ENCODE measurements at places on chromosomes 16 and 17.

GRCh38 chr16:29743475-29743826, 2.3 kb downstream of the C16orf54 start:
- DNase-seq, result no peak

DNA sequence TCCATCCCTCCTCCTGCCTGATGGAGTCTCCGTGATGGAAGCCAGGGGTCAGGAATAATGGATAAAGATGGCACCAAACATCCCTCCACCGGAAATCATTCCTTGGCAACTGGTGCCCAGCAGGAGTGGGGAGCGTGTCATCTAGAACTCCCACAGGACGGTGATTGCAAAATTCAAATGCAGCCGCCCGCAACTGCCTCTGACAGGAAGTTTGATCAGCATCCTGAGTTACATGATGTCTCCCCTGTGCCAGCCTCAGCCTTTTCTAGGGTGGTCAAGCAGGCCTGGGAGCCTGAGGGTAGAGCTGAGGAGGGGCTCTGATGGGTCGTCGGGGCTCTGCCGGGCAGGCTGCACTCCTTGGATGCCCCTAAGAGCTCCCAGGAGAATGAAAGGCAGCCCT, 52.8 kb downstream of the GSG1L start:
- no peak for DNase-seq

DNA sequence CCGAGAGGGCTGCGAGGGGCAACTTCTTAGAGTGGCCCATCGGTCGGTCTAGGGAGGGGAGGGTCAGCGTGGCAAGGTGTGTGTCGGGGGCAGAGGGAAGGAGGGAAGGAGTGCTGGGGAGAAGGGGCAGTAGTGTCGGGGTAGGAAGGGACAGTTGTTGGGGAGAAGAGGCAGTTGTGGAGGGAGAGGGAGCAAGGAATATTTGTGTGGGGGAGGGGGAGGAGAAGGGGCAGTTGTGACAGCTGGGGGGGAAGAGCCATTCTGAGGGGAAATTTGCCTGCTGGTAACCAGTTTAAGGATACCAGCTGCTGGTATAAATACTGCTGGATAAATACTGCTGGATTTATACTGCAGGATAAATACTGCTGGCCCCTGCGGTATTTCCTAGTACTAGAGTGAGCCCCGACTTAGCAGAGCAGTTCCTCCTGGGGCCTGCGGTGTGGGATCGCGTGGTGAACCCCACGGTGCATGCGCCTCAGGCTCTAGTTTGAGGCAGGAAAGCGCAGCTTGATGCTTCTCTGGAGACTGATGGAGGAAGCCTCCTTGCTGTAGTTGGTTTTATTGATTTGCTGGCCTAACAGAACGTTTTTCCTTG, 309 bp downstream of the DNAH2 start:
- no peak for DNase-seq

- DNase-seq, result no peak
Observed at GRCh38 chr17:66487121-66487520, 184.7 kb downstream of the PRKCA start.

DNA sequence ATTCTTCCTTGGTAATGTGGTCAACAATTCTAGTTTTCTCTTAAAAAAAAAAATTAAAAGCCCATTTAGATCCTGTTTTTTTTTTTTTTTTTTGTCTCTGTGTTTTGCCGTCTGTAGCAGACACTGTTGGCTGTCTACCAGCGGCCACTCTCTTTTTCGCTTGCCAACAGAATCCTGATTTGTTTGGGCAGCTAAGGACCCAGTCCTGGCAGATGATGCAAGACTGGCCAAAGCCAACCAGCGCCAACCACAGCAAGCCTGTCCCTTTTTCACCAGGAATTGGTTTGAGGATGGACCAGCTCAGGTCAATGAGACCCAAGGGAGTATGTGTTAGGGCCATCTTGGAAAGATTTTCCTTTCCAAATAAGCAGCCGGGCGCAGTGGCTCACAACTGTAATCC, 28.2 kb downstream of the ST3GAL2 start:
- DNase-seq, result no peak

GRCh38 chr16:50537533-50538290, 10.5 kb upstream of the NKD1 start:
- DNase-seq, result no peak

- peak; percentile 46 for DNase-seq
Observed at GRCh38 chr16:86611525-86611855, 33.1 kb downstream of the FOXL1 start.

GRCh38 chr17:76695059-76695831, 15.5 kb downstream of the MXRA7 start:
- DNase-seq, result peak; percentile 21

- no peak for DNase-seq
Observed at GRCh38 chr16:81451753-81452680, 7.4 kb downstream of the CMIP start.

- peak; percentile 49 for DNase-seq
Observed at GRCh38 chr17:74452033-74452840, 14.2 kb upstream of the CD300A start.

DNA sequence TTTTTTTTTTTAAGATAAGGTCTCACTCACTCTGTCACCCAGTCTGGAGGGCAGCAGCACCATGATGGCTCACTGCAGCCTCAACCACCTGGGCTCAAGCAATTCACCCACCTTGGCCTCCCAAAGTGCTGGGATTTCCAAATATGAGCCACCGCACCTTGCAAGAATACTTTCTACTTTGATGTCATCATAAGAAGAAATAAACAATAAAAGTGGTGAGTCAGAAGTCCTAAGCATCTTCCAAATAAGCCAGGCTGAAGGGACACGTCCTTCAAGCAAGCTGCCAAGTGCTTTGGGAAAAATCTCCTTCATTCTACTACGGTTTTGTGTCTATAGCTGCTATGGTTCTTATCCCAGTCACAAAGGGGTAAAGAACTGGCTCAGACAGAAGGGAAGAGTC, 20.3 kb downstream of the HASPIN start:
- no peak for DNase-seq

GRCh38 chr17:78007647-78008046, 49.1 kb downstream of the TNRC6C start:
- DNase-seq, result no peak

GRCh38 chr17:47810200-47810821, 11.3 kb downstream of the OSBPL7 start:
- DNase-seq, result no peak

DNA sequence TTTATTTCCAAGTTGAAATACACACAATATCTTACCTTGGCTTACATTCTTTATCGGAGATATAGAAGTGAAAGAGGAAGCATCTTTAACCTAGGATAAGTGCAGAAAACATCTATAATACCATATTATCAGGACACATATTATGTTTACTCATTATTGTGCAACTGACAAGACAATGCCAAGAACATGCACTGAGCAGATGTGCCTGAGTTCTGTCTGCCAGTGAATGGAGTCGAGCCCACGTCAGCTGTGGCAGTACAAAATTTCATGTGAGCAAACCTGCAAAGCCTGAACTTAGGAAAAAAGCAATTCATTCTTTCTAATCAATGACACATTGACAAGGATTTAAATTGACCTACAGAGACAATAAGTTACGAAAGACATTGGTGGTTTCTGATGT, 154.4 kb downstream of the AXIN2 start:
- DNase-seq, result no peak

- no peak for DNase-seq
Observed at GRCh38 chr16:3094289-3095027, 4.6 kb downstream of the ZSCAN10 start.

- no peak for DNase-seq
Observed at GRCh38 chr17:38761612-38762011, 9.1 kb downstream of the PSMB3 start.

- no peak for DNase-seq
Observed at GRCh38 chr17:21042458-21043295, at the start of gene USP22. Gene USP22, minus strand, starts transcription at chr17:21043011. Its CDS starts 176 bp downstream, at chr17:21042835.

- no peak for DNase-seq
Observed at GRCh38 chr16:4574919-4575705, 19.0 kb downstream of the C16orf96 start.

GRCh38 chr16:49826515-49826914, 29.4 kb downstream of the ZNF423 start:
- DNase-seq, result no peak

- DNase-seq, result no peak
Observed at GRCh38 chr17:42399948-42400843, 12.0 kb upstream of the STAT3 start.

DNA sequence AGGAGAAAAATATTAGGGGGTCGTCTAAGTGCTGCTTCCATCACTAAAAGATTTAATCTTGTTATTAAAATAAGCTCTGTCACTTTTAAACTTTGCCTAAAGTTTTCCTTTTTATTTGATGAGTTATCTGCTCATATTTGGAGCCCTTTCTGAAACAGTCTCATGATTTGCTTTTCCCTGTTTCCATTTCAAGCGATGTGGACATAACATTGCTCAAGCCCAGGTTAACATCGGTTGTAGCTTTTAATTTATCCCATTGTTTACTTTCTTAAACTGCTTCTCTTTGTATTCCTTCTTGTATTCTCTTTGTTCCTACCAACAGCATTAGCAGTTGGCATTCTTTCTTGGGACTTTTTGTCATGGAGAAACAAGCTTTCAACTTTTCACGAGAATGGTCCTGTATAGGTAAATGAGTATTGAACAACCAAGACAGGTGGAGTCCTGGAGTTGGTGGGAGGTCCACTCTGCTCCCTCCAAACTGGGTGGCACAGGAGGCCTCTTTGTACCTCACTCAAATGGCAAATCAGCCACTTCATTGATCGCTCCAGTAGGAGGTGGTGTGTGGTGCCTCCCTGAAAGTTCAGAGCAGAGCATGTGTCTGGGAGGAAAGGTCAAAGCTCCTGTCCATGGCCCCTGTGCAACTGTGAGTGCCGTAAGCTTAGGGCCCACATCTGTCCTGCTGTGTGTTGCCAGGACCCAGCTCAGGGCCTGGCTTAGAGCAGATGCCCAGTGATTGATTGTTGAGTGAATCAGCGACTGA, 107.0 kb downstream of the CYLD start:
- DNase-seq, result no peak

GRCh38 chr17:60712675-60713074, 35.0 kb downstream of the BCAS3 start:
- no peak for DNase-seq

DNA sequence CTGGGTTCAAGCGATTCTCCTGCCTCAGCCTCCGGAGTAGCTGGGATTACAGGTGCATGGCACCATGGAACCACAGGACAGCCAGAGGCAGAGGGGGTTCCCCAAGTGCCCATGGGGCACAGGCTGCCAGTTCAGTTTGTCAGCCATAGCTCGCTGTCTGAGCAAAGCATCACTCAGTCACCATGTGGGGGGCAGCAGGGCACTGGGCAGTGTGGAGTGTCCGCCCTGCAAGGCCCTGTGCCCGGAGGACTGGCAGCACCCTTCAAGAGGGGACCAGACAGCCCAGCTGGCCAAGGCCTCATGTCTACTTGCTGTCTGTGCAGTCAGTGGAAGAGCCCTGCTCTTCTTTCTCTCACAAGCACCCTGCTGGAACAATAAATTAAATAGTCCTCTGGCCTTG, 6.4 kb downstream of the ALYREF start:
- no peak for DNase-seq

DNA sequence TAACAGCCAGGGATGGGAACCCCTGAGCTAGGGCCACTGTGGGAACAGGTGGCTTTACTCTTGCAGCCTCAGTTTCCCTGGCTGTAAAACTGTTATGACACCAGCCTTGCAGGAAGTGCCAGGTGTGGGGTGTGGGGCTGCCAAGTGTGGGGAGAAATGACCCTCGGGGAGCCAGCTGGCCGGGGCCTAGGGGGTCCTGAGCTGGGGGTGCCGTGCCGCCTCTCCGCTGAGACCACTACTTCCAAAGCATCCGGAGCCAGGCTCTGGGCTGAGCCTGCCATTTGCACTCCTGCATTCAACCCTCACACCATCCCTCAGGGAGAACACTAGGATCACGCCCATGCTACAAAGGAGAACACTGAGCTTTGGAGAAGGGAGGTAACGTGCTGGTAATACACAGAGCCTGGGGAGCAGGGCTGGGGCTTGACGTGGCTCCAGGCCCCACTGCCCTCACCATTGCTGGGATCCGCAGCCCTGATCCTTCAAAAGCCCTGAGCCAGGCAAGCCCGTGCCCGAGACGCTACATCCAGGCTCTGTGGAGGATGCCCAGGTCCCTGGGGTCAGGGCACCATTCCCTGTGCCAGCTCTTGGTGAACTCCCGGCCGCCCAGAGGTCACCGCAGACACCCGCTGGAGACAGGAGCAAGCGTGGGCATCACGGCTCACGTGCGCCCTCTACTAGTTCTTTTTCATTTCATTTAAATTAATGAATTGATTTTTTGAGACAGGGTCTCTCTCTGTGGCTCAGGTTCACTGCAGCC, 28.8 kb upstream of the GINS2 start:
- peak; percentile 74 for DNase-seq

DNA sequence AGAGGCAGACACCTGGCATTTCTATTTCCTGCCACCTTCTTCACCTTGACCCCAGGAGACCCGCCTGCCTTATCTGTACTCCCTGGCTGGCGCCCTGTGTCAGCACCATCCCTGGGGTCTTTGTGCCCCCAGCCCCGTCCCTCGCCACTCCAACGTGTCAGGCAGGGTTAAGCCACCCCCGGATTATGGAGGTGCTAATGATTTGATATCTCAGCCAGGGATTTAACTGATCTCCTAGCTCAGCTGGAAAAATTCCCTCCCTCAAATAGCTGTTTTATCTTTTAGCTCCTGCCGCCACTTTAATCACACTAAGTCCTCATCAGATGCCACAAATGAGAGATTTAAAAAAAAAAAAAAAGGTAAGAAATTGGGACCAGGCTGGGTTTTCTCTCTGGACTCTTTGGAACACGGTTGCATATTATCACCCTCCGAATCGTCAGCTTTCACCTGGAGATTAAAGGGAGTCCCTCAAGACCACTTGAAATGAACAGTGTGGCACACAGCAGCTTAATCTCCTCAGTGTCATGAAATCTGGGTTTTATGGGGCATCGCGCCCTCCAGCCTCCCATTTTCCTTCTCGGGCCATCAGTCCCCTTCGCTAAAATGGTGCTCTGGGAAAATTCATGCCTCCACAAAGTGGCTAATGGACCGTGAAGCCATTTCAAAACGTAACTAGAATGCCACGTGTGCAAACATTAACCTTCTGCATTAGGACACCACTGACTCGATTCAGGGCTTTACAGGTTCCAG, 26.2 kb upstream of the WFDC1 start:
- DNase-seq, result no peak

GRCh38 chr17:49734515-49735490, 27.0 kb upstream of the SLC35B1 start:
- no peak for DNase-seq

- no peak for DNase-seq
Observed at GRCh38 chr16:52783616-52784015, 236.7 kb upstream of the TOX3 start.

- DNase-seq, result peak; percentile 69
Observed at GRCh38 chr17:9021992-9022572, 772 bp downstream of the NTN1 start.

DNA sequence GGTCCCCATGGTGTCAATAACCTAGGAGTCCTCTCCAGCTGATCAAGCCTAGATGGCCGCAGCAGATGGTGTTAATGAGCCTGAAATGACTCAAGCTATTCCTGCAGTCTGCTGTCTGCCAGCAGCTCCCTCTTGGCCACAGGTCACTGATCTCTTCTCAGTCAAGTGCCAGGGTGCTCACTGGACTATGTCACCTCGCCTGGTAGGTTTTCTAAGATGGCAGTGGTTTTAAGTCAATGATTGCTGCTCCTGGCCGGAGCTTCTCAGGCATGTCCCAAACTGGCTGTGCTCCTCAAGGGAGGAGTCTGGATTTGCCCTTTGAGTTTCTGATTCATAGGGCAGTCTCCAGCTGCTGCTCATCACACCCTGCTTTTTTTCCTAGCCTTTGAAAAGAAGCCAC, 58.6 kb upstream of the SHISA6 start:
- DNase-seq, result no peak

GRCh38 chr16:68940816-68941215, 97.5 kb downstream of the TANGO6 start:
- DNase-seq, result no peak

Measured in left ventricle myocardium superior (tissue), 1 donor.